ENCODE measurements at places on chromosomes 2 and 18.
A peak's percentile ranks its signal among the peaks of the same experiment; 100 is the strongest.

DNA sequence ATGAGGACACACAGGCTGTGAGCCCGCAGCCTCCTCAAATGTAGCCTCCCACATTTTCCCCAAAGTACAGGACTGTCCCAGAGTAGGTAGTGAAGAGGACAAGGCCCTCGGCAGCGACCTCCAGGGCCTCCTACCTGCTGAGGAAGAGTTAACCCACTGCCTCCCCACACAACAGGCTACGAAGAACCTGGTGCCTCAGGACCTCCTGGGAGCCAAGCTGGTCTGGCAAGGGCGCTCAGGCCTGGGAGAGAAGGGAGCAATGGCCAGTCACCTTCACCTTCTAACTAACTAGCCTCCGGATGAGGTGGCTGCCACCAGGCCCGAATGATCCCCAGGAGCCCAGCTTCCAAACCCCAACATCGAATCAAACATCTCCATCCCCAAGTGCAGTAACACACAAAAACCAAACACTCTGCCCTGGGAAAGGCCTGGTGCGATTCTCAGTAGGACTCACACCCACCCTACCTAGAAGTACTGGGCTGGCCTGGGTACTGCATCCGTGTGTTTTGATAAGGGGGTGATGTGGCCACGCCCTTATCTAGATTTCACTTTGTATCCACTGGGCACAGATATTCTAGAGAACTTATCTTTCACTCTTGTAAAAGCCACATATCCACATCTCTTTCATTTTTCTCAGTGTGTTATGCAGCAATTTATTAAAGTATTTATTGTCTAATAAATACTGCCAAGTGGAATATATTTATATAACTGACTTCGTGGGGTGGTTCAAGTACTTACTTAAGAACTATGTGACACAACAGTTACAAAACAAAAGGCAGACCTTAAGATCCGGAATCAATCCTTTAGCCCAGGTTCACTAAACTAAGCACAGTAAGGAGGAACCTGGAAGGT is 9.7 kb downstream of the ERFE start:
- no peak for DNase-seq

GRCh38 chr2:88880441-88880953 is 189.0 kb downstream of the RPIA start:
- no peak for DNase-seq

DNA sequence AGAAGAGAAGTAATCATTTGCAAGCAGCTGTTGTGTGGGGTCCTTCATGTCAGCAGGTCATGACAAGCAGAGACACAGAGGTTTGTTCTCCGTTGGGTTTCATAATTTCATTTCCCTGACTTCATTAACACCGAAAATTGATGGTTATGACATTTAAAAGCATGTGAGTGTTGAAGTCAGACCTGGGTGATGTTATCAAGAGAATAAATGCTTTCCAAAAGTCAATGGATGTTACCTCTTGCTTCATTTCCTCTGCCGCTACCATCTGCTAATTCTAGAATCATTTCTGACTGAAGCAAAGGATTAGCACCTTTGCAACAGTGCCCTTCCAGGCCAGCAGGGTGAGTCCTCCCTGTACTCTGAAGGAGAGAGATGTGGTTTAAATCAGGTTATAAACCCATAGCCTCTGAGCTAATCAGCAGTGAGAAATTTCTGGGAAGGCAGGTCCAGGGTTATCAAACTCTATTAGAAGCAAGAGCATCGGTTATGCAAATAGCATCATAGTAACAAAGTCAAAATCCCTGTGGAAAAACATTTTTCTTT is 446.2 kb downstream of the PIK3C3 start:
- DNase-seq = no peak

DNA sequence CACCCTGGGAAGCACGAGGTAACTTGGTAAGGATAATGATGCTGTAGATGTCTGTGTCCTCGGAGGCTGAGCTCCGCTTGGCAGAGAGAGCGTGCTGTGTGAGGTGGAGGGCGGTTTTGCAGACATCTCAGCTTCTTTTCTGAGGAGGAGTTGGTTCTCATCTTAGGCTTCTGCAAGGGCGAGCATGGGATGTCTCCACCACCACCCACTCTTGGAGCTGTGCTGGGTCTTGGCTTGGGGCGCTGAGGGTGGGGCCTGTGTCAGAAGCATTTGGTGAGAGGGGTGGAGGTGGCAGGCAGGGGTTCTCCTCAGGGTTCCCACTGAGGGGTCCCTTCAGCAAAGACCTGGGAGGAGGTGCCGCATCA is 9.2 kb downstream of the OXER1 start:
- no peak for DNase-seq

DNA sequence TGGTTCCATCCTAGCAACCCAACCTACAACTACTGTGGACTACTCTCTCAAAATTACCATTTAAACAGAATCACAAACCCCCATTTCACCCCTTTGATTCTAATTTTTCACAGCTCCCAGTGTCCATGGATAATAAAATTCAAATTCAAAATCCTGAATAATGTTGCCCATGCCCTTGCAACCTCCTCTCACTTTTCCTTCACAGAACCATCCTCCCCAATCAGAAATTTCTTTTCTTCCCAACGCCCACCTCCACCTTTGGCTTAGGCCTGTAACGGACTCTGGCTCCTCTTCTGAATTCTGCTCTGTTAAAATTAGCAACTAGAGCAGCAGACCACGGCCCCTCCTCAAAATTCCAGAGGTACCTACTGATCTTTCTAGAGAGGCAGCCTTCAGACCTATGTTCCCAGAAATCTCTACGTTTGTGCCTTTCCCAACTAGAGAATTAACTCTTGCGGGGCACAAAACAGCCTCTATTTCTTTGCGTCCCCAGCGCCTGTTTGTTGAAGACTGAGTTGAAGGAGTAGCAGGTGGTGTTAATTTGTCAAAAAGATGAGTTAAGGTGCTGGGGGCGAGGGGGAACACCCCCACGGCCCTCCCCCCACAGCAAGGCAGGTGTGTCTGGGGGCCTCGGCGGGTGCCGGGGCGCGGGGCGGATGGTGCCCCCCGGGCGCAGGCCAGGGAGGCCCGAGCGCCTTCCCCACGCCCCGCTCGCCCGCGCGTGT is 428 bp upstream of the MAP3K20 start:
- no peak for DNase-seq

GRCh38 chr2:124025171-124025580 is at the start of gene CNTNAP5:
TSS of gene CNTNAP5 (plus strand) at chr2:124025287. CDS start at chr2:124025651, 364 bp downstream.
- DNase-seq = peak; percentile 92

- no peak for DNase-seq
Observed at GRCh38 chr2:232321817-232322559, 56.6 kb upstream of the ALPP start.

- no peak for DNase-seq
Observed at GRCh38 chr2:216637472-216637871, 4.3 kb downstream of the IGFBP2 start.

DNA sequence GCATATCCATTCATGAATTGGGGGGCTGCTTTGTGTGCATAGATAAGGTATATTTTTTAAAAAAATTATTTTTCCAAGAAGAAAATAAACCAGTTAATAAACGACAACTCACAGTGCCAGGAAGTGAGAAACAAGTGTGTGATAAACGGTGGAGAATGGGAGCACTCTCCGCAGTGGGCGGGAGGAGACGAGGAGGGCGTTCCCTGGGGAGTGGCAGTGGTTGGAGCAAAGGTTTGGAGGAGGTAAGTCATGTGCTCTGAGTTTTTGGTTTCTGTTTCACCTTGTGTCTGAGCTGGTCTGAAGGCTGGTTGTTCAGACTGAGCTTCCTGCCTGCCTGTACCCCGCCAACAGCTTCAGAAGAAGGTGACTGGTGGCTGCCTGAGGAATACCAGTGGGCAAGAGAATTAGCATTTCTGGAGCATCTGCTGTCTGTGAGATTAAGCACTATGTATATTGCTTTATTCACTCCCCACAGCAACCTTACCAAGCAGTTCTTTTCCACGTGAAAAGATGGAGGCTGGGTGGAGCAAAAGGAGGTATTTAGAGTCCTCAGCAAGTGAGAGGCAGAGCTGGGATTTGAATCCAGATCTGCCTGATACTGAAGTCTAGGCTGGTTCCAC is 27.0 kb upstream of the CASP8 start:
- DNase-seq = no peak

GRCh38 chr2:178233428-178233827 is 39.1 kb downstream of the OSBPL6 start:
- DNase-seq = no peak

- no peak for DNase-seq
Observed at GRCh38 chr2:98521266-98521665, 76.6 kb downstream of the INPP4A start.

GRCh38 chr2:129276978-129277584 is 702.4 kb upstream of the RAB6C start:
- no peak for DNase-seq

DNA sequence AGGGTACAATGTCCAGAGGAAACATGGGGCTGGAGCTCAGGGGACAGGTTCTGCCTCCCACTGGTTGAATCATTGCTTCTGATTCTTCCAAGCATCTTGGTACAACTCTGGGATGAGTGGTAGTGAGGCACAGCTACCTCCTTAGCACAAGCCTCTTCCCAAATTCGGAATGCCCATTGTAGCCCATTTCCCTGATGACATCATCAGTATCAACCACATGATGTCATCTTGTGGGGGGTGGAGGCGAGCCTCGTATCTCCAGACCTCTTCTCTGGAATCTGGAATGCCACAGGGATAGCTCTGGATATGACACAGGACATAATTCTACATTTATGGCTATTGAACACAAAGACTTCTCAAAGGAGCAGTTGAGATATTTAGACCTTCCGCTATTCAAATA is 715.2 kb downstream of the RNF144A start:
- DNase-seq = no peak

DNA sequence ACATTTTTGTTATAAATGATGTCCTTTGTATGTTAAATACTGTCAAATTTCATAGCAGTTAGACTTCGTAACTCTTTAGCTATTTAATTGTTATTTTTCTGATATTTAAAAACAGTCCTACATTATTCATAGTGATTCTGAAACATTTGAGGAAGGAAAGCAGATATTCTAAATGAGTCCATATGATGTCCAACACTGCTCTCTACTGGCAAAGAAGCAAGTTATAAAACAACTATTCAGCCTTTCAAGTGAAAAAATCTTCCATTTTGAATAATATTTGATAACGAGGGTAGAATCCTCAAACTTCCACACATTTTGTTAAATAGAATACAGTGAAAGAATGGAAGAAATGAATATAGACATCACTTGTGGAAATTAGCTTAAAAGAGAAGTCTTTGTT is 220.8 kb downstream of the GULP1 start:
- DNase-seq = no peak

DNA sequence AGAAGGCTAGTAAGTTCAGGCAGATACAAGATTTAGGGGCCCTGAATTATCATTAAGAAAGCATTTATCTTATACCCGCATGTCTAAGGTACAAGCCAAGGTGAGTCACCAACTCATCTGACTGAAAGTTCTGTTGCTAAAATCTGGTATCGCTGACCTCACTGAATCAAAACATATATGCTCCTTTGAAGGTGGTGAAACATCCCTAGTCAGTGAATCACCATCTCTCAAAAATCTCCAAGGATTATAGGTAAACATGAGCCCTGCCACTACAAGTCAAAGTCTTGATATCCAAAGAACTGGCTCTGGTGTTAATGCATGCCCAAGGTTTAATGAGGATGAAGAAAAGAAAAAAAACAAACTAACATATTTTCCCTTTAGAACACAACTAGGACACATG is 43.5 kb downstream of the IRS1 start:
- no peak for DNase-seq

DNA sequence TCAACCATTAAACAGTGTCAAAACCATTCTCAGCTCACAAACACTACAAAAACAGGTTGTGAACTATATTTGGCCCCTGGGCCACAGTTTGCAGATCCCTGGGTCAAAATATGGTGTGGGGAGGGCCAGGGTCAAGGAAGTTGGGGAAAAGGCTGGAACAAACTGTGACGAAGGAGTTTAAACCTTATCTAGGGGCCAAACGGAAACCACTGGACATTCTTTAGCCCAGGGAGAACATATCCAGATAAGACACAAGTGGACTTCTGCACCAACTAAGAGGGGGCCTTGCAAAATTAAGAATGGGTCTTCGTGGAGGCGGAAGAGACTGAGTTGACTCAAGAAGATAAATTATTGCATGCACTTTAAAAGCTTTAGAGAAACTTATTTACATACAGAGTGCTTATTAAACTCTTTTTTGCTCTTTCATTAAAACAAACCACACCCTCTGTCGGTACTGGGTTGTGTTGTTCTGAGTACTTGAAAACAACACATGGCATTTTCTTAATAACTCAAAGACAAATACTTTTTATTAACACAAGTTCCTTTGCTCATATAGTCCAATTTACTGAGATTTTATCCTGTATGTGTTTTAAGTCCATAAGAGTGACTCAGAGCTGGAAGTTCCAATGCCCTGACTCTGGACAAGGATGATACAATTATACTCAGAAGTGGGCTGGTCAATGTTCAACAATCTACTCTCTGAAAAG is 5.3 kb upstream of the ASAP2 start:
- no peak for DNase-seq

- no peak for DNase-seq
Observed at GRCh38 chr18:44510390-44510789, 170.3 kb upstream of the SETBP1 start.

DNA sequence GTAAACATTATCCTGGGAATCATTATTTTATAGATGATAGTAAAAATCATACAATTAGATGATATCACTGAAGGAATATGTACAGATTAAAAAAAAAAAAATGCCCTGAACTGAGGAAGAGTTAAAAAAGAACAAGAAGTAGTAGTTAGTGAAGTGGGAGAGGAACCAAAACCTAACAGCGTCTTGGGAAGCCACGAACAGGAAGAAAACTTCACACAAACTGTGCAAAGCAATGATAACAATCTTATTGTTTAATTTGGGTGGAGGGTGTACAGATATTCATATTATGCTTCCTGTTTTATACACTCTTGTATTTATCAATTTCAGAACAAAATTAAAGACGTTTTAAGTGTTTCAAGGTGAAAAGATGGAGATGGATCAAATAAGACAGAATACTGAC is 3.5 kb downstream of the HEATR5B start:
- DNase-seq = no peak

- DNase-seq = no peak
Observed at GRCh38 chr2:14401873-14402272, 230.6 kb upstream of the LRATD1 start.

- DNase-seq = no peak
Observed at GRCh38 chr2:88069117-88069516, 1.5 kb downstream of the SMYD1 start.

DNA sequence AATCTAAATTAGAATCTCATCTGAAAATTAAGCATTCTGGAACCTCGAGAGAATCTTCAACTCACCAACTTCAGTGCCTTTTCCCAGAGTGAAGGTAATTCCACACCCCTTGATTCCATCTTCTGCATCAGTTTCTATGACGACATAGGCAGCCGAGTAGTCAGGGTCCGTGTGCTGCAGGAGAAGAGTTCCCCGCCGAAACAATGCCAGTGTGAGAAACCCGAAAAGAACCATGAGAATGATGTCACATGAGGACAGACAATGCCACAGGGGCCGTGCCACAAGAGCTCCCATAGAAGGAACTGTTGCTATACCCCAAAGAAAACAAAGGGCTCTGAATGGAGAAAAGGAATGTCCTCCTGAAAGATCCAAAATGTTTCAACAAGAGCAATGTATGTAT is 6.0 kb downstream of the ENOSF1 start:
- DNase-seq = no peak

- no peak for DNase-seq
Observed at GRCh38 chr2:184743096-184743495, 144.8 kb downstream of the ZNF804A start.

- DNase-seq = peak; percentile 21
Observed at GRCh38 chr2:11024687-11025086, 113.0 kb downstream of the KCNF1 start.

GRCh38 chr18:14947482-14948162 is 199.7 kb downstream of the ANKRD30B start:
- DNase-seq = no peak
